Activated CD4-positive, alpha-beta T cell treated with anti-CD3 and anti-CD28 coated beads for 4 hours (primary cell): ENCODE measurements at places on chromosomes 1 and 21.
A peak's percentile ranks its signal among the peaks of the same experiment; 100 is the strongest.

DNA sequence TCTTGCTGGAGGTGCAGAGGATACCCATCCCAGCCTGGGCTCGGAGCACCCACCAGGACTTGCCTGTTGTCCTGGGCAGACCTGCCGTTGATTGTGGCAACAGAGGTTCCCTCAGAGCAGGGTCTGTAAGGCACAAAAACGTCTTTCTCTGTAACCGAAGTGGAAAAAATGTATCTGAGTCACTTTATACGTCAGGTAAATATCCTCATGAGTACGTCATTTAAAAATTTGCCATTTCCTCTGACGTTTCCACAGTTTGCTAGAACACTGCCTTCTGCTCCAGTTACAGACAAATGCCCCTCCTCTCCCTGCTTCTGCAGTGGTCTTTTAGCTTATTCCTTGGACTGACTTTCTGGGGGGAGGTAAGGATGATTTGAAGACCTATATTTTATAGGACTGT, 326.8 kb downstream of the HHAT start:
- no peak for DNase-seq

DNA sequence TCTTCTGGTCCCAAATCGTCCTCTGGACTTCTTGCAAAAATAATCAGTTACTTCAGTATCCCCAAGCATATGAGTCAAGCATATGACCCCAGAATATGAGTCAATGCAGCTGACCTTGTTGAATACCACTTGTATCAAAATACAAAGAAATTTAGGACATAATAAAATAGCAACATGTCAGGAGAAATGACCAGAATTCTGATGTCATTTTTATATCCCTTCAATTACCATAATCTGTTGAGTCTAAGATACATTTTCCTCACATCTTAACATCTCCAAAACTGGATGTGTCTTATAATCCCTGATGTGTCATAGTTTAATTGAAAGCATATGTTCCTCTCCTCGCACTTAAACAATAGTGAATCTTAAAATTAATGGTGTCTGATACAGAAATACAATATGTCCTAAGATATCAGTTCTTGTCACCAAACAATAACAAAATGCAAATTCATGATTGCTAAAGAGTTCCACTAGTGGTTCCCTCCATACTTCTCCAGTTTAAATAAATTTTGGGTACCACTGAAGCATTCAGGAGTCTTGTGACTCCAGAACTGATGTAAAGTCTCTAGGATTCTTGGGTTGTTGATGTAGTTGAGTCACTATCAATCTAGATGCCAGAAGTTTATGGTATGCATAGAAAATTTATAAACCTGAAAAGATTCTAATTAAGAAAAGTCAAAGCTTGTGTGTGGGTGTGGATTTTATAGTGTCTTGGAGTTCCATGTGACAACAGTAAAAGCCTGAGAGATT, 41.8 kb downstream of the KIFAP3 start:
- DNase-seq, result no peak

- no peak for DNase-seq
Observed at GRCh38 chr21:44019568-44019958, 7.5 kb downstream of the TRAPPC10 start.

GRCh38 chr21:28632755-28633408, 359.8 kb downstream of the LTN1 start:
- DNase-seq, result no peak

DNA sequence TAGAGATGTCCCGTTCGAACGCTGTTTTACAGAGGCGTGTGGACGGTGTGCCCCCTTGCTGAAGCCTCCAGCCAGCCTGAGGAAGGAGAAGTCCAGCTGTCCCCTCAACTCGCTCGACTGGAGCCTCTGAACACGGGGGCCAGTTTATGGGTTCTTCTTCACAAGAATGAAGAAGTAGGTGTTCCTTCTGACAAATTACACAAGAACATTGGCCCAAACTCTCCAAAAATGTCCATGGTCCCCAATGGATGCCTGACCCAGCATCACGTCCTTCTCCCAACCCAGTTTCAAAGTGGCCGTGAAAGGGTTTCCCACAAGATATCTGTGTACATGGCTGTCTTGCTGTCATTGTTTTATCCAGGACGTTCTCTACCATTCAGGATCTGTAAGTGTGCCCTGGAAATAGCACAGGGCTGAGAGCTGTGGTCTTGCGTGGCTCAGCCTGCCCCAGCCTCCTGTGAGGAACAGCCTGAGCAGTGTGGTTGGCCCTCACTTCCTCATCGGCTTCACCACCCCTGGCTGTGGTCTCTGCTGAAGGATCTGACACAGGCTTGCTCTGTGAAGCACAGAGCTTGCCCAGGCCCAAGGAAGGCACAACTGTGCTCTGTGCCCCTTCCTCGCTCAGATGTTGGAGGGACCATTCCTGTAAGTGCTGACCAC, 1.0 kb upstream of the S100B start:
- peak; percentile 20 for DNase-seq

DNA sequence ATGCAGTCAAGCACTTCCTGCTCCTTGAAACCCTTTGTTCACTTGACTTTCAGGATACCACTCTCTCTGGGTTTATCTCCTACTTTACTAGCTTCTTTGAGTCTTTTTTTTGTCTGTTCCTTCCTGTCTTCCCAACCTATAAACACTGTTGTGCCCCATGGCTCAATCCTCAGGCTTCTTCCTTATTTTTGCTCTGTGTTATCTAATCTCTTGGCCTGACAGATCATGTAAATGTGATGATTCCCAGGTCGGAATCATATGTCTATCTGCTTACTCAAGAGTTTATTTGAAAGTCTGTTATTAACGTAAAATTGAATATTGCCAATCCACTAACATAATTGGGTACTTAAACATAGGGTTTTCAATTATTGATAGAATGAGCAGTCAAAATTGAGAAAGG, 171.7 kb upstream of the ST6GALNAC5 start:
- no peak for DNase-seq

GRCh38 chr1:21018673-21019072, 158.0 kb downstream of the EIF4G3 start:
- DNase-seq, result no peak

- DNase-seq, result no peak
Observed at GRCh38 chr1:230191079-230191804, 124.2 kb downstream of the GALNT2 start.

DNA sequence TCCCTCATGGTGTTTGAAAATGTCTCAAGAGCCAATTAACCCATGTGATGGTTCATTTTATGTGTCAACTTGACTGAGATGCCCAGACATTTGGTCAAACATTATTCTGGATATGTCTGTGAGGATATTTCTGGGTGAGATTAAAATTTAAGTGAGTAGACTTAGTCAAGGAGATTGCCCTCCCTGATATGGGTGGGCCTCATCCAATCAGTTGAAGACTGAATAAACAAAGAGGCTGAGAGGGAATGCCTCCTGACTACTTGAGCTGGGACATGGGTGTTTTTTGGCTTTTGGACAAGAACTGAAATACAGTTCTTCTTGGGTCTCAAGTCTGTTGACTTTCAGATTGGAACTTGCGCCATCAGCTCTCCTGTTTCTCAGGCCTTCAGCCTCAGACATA, 89.4 kb upstream of the SPATA6 start:
- no peak for DNase-seq

DNA sequence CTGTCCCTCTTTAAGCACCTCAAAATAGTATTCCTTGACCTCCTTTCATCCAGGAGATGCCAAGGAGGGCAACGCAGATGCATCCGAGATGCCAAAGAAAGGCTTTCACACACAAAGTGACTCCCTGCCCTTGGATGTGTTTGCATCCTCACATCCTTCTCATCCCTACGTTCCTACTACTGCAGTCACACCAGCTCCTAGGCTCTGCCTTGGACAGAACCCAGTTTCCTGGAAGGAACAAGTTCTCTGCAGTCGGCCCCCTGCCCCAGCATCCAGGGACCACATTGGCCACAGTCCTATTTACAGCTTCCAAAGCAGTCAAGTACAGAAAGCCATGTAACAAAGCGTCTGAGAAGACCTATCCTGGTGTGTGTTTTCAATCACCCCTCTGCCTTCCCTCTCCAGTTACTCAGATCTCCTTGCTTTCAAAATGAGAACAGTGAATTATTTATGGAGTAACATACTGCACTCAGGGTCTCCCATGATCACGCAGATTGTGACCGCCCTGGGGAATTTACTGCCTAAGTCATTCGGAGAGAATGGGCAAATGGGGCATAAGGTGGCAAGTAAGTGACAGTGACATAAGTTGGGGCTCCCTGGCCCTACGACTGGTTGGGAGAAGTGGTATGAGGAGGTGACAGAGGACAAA, 21.8 kb upstream of the SRP9 start:
- DNase-seq, result no peak

DNA sequence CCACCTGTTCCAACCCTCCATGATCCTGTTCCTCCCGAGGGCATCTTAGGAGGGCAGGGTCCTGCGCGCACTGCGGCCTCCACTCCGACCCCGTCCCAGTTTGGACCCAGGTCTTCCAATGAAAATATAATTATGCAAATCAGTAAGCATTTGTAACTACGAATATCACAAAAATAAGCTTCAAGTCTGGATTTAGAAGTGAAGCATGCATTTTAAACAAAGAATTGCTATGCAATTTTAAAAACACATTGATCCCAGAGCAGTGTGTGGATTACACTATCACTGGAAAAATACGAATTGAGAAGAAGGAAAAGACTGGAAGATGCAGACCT, 673 bp downstream of the PRMT2 start:
- no peak for DNase-seq

DNA sequence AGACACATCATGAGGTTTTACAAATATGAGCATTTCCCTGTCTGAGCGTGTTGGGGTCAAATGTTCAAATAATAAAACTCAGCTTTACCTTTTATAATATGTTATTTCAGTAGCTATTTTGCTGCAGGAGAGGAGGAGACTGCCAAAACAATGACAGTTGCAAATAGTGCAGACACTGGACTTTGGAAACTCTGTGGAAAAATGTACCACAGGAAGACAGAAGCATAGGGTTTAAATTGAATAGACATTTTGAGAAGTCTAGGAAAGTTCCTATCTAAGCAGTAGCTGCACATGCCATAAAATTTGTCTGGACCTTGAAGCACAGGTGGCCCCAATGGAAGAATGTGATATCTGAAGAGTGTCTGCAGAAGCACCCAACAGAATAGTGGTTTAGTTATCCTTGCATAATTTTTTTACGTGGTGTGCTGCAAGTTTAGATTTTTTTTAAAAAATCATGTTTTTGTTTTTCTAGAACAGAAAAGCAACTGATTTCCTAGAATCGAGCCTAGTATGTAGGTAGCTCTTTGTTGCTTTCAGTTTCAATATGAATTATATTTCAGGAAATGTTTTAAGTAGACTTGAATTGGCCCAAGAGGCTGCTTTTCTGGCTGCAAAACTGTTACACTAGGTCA, 14.0 kb upstream of the GBP5 start:
- DNase-seq, result no peak

DNA sequence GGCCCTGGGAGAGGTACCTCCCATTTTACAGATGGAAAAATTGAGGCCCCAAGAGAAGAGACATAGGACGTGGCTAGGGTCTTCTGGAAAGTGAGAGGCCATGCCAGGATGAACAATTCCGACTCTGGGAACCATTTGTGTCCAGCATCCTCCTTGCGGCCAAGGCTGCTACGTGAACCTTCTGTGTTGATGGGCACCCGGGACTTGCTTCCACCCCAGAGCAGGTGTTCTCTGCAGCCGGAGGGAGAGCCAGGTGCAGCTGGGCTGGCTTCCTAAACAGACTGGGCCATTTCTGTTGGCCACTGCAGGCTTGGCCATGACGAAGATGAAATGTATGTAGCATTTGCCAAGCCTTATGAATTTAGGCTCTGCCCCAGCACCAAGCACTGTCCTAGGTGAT, 118.9 kb downstream of the PRDM2 start:
- no peak for DNase-seq

GRCh38 chr1:245682638-245683628, 528.1 kb downstream of the KIF26B start:
- no peak for DNase-seq

DNA sequence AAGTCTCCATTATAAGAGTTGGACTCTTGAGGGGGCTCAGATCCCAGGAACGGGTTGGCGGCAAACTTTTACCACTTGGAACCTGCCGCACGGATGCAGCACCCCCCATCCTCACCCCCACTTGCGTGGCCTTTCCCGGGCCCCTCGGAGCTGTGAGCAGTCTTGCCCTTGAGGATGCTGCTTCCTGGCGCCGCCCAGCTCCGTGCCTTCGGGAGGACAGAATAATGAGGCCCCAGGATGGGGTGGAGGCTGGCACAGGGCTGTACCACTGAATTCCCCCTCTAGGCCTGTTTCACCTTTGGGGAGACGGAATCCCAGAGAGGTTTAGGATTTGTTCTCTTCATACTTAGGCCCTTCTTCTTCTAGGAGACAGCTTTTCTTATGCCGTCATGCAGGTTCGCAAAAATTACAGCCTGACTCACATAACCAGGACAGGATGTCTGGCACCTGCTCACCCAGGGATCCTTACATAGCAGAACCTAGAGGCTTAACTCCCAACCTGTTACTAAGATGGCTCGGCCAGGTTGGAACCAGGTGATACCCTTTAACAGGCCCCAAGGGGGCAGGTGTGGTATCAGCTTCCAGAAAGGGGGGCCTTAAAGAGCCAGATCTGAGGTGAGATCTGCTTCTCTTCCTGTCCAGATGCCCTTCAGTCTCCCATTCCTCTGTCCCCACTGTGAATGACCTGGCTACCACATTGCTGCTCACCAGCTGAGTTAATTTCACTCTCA, 1.5 kb downstream of the TRNP1 start:
- DNase-seq, result no peak

GRCh38 chr1:155968670-155969069, 9.7 kb downstream of the ARHGEF2 start:
- DNase-seq, result no peak

- no peak for DNase-seq
Observed at GRCh38 chr1:32741413-32742198, 39.0 kb upstream of the SYNC start.

DNA sequence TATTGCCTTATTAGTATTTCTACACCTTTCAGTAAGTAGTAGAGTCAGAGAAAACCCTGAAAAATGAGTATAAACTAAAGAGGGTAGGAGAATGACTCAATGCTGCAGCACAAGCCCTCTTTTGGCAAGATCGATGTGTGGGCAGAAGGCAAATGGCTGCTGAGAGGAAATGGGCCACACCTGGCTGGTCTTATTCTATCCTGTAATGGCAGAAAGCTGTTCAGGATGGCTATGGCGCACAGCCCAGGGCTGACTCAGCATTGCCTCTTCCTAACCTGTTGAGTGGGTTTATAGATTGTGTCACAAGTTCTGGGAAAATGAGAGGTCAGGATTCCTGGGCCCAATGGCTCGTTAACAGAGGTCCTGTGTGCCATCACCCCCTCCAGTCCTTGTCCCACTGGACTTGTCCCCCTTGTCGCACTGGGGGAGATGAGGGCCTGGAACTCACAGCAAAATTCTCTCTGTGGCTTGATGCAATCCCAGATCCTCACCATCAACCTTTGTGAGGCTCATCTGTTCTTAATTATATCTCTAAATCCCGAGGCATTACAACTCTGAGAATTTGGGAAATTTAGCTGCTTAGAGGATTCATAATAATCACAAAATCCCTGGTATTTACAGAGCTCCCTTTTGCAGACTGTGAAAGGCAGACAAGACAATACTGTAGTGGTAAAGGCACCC, 13.2 kb downstream of the HMGB4 start:
- no peak for DNase-seq

DNA sequence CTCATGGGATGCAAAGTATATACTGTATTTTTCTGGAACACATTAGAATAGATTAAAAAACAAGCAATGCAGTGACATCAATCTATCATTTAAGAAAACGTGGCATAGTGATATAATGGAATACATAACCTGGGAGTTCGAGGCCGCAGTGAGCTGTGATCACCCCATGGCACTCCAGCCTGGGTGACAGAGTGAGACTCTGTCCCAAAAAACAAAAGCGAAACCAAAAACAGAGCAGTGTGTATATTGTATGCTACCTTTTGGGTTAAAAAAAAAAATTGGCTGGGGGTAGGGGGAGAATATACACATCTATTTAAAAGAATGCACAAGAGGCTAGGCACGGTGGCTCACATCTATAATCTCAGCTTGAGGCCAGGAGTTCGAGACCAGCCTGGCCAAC, 13.5 kb downstream of the SLC2A1 start:
- DNase-seq, result no peak
